Stimulated activated CD8-positive, alpha-beta memory T cell treated with anti-CD3 and anti-CD28 coated beads, Interleukin-4, amount 100 ng/mL, for 48 hours (primary cell): ENCODE measurements at places on chromosomes 16 and 17.

GRCh38 chr17:55962951-55963401 lies 190.3 kb upstream of the ANKFN1 start:
- no peak for DNase-seq

GRCh38 chr17:74361230-74362068 lies at the start of gene BTBD17:
Gene BTBD17 (minus strand): TSS chr17:74361868. CDS start chr17:74361819, 49 bp downstream.
- peak; percentile 63 for DNase-seq

DNA sequence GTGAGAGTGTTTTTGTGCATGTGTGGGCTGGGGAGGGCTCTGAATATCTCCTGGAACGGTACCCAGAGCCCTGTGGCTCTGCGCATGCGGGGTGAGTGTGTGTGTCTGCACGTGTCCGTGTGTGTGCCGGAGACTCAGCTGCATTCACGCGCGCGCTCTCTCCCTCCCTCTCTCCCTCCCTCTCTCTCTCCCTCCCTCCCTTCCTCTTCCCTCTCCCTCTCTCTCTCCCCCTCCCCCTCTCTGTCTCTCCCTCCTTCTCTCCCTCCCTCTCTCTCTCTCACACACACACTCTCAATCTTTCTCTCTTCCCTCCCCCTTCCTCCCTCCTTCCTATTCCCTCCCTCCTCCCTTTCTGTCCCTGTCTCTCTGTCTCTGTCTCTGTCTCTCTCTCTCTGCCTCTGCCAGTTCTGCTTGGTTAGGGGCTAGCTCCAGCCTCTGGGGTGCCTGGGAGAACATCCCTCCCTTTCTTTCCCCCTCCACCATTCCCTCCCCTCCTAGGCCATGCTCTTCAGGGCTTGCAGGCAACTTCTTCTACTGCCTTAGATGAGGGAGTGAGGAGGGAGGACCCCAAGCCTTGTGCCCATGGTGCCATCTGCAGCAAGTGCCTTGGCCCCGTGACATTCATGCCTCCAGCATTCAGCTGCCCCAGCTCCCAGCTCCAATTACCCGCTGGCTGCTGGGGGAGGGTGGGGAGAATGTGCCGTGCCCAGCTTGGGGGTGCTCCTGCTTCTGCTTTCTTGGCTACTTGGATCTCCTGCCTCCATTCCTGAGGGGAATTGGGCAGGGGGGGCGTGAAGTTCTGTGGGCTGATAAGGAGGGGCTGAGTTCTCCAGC lies 6.4 kb downstream of the THRA start:
- DNase-seq, result peak; percentile 85

DNA sequence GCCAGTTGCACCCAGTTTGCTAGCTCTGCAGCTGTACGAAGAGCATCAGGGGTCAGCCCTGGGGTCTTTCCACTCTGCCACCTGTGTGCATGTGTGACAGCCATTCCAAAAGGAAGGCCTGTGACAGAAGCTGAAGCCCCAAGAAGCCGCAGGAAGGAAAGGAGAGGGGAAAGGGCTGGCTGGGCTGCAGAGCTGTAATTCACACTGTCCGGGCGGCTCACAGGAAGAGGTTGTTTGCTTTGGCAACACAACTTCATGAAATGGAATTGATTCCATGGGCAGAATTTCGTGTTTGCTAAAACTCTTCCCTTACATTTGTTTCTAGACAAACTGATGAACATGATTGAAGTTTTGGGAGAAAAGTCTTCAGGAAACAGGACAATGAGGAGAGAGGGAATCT lies 14.8 kb downstream of the TMEM204 start:
- no peak for DNase-seq

DNA sequence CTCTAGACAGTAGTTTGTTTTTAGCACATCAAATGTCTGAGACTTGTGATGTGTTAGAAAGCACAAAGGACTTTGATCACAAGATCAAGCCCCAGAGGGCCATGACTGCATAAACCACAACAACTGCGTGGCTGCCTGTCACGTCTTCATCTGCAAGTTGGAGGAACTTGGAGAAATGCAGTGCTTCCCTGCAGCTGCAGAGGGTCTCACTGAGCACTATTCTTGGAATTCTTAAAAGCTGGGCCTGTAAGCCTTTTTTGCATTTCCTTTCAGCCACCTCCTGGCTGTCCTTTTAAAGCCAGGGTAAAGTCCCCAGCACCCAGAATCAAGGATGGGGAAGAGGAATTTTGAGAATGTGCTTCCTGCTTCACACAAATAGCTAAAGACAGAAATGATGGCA lies 431.3 kb downstream of the MAF start:
- no peak for DNase-seq

DNA sequence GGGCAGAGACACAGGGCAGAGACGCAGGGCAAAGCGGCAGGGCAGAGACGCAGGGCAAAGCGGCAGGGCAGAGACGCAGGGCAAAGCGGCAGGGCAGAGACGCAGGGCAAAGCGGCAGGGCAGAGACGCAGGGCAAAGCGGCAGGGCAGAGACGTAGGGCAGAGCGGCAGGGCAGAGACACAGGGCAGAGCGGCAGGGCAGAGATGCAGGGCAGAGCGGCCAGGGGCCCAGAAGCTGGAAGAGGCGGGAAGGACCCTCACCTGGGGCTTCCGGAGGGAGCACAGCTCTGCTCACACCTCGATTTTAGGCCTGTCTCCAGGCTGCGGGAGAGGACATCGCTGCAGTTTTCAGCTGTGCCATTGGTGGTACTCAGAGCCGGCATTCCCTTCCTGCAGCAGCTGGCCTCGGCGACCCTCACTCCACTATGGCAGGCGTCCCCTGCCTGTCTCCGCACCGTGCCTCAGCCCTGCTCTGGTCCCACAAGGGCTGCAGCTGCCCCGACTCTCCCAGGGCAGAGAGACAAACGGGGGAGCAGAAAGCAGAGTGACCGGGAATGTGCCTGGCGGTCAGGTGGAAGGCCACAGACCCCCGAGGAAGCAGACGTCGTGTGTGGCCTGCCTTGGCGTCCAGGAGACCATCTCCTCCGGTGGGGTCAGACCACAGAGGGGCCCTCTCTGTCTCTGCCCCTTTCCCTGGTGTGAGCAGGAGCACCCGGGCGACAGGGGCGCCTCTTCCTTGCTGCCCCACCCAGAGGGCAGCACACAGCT lies 29.9 kb downstream of the SOX8 start:
- DNase-seq, result no peak

DNA sequence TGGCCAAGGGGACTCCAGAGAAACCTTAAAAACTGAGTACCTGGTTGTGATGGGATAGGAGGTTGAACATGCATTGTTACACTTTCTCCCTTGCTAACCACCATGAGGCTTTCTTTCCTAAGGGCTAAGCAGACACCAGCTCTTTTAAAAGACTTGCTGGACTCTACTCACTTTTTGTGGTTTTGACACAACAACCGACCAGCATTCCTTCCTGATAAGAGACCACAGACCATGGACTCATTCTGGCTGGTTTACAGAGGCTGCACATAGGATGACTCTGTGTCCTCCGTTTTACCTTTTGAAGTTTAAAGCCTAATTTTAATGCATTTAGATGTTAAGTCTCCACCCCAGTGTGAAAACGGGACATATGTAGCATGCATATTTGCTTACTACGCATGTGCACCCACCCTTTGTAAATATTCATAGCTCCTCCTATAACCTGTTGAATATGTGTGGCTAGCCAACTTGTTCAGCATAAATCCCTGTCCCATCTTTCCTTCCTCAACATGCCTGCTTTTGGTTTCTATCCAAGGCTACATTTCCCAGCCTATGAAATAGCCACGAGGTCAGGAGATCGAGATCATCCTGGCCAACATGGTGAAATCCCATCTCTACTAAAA lies 475.9 kb downstream of the GRIN2A start:
- no peak for DNase-seq

DNA sequence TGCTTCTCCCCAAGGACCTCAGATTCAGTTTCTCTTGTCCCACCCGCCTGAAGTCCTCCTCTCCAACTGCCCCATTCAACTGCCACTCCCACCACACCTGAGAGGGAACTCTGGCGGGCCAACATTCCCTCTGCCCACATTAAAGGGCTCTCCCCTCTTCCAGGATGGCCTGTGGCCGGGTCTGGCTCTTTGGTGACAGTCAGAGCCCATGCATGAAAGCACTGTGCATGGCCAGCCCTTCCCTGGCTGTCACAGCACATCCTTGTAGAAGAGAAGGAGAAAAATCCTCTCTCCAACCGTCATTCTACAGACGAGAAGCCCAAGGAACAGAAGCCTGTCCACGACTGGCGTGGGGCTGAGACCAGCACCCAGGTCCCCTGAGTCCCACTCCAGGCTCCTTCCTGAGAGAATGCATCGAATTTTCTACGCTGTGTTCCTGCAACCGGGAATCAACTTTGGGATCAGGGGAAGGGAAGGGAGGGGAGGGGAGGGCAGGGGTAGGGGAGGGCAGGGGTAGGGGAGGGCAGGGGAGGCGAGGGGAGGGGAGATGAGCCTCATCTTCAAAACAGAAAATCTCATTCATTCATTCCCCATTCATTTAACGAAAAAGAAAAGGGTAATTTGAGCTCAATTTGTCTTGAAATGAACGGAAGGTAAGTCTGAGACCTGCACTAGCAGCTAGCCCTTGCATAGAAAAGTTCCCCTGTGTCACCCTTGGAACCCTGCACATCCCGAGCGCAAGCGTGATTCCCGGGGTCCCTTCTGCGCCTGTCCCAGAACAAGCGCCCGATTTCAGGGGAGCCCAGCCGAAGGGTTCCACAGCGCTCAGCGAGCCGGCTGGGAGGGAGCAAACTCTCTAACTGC lies at the start of gene ABCC12:
Gene ABCC12, minus strand, starts transcription at position 68 of the 864 bp plus-strand sequence. CDS start 9,569 bp downstream, outside the sequence.
- no peak for DNase-seq

DNA sequence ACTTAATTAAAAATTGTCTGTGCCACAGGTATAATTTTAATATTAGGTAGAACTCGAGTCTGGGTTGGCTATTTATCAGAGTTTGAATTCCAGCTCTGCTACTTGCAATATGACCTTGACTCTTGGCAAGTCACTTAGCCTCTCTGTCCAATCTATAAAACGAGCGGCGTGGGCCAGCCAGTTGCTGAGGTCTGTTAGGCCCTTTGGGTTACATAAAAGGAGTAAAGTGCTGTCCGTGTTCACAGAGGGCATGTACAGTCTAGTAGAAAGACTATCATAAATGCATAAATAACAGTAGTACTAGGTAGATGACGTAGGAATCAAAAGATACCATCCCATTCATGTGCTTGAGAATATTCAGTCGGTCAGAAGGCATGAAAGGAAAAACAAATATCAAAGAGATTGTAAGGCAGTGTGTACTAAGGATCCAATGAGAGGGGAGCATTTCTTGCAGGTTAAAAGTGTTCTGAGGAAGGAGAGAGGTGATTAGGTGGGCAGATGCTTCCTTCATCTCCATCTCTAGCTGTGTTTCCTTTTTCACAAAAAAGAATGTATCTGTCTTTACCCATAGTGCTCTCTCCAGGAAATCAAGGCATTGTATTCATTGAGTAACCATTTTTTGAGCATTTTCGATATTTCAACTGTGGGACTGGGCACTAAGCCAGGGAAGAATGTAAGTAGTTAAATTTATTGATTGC lies 2.4 kb downstream of the TNRC6A start:
- DNase-seq, result no peak

DNA sequence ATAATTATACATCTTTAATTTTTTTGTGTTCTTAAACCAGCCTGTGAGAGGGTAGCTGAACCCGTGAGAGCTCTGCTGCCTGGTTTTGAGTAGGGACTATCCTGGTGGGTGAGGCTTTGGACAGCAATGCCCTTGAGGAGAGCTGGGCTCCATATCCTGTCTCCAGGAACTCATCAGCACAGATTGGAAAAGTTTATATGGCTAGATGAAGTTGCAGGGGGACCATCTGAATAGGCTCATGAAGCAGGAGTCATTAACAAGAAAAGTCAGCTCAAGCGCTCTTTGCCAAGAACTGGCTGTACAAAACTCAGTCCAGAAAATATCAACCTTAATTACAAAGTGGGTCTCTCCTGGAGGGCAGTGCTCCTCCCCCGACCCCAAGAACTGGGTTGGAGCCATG lies 33.8 kb upstream of the SSTR2 start:
- DNase-seq, result no peak

- DNase-seq, result peak; percentile 19
Observed at GRCh38 chr17:50210240-50211225, 9.1 kb upstream of the COL1A1 start.

DNA sequence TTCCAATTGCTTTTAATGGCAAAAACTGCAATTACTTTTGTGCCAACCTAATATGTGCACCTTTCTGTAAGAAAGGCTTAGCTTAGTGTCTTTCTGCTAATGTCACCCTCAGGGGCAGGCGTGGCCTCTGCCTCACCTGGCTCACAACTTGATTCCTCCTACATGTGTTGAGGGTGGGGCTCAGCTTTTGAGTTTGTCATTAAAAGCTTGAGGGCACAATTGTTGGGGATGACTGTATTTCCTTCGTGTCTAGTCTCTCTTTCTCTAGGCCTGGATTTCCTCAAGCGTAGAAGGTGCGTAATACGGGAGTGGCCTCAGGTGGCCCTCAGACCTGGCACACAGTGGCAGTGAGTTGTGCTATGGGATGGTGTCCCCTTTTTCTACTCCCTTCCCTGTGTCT lies 94.4 kb downstream of the CLEC16A start:
- no peak for DNase-seq

GRCh38 chr16:5882087-5882640 lies 784.6 kb upstream of the EEF2KMT start:
- no peak for DNase-seq

- peak; percentile 65 for DNase-seq
Observed at GRCh38 chr16:29815032-29815721, 775 bp upstream of the PAGR1 start.

GRCh38 chr16:80938004-80938878 lies 68.4 kb downstream of the CMC2 start:
- DNase-seq, result no peak

GRCh38 chr16:49284962-49285361 lies 3.3 kb upstream of the CBLN1 start:
- DNase-seq, result no peak

GRCh38 chr17:79630126-79630525 lies 19.3 kb upstream of the RBFOX3 start:
- peak; percentile 17 for DNase-seq

DNA sequence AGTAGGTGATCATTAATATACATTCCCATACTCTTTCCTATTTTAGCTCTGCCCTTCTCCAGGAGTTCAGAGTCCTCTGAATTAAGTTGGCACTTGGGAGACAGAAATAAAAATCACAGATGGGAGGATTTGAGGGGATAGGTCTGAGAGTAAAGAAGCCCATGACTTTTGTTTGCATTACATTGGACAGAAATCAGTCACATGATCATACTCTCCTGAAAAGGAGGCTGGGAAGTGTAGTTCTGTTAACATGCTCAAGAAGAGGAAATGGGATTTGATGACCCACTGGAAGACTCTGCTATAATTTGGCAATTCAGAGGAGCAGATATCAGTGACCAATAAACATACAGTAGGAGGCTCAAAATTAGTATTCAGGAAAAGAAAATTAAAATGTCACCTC lies 674.9 kb upstream of the C16orf82 start:
- DNase-seq, result no peak

DNA sequence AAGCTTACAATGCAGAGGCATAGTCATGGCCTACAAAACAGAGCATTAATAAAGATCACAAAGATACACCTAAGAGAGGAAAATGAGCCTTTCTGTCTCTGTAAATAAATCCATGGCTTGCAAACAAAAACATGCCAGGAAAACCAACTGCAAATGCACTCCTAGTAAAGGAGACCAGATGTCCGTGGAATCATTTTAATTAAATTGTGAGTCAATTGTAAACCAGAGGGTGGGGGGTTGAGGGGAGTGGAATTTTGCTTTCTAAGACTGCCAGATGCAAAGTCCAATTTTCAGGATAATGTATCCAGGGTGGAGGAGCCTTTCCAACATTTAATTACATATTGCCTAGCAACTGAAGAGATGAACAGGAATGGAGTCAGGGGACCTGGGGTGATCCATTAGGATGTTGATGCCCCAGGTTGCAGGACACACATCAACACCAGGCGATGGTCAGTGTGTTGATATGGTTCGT lies 390.3 kb upstream of the CCL2 start:
- no peak for DNase-seq
